ENCODE measurements at places on chromosomes 6 and 20. TPM values are rescaled to one million over a fixed set of nuclear protein-coding genes. Genes with fewer than 3 reads are reported as not detected.

The C6orf132 gene
- total RNA-seq, result under 0.01 TPM

The BEND6 gene
- under 0.01 TPM for total RNA-seq

The MEP1A gene
- total RNA-seq, result not detected

The OR2J3 gene
- not detected for total RNA-seq

The ELMO2 gene
- 16.9 TPM for total RNA-seq

The NINL gene
- total RNA-seq, result 24.3 TPM

The FERMT1 gene
- 0.13 TPM for total RNA-seq

The SLC25A27 gene
- 0.51 TPM for total RNA-seq
